Brain microvascular endothelial cell (primary cell): ENCODE measurements at places on chromosomes 1 and 21.

- DNase-seq: peak; percentile 83
Observed at GRCh38 chr1:151196292-151196800, 2.0 kb upstream of the PIP5K1A start.

DNA sequence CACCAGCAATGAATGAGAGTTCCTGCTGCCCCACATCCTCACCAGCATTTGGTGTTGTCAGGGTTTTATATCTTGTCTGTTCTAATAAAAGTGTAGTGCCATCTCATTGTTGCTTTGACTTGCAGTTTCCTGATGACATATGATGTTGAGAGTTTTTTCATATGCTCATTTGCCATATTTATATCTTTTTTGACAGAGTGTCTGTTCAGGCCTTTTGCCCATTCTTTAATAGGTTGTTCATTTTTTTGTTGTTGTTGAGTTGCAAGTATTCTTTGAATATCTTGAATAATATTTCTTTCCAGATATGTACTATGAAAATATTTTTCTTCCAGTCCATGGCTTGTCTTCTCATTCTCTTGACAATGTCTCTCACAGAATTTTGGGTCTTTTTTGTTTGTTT lies 111.7 kb upstream of the KCNJ15 start:
- DNase-seq: no peak

GRCh38 chr1:185208626-185209180 lies 51.7 kb downstream of the SWT1 start:
- DNase-seq: no peak

GRCh38 chr1:64246294-64246917 lies 43.0 kb downstream of the UBE2U start:
- no peak for DNase-seq

DNA sequence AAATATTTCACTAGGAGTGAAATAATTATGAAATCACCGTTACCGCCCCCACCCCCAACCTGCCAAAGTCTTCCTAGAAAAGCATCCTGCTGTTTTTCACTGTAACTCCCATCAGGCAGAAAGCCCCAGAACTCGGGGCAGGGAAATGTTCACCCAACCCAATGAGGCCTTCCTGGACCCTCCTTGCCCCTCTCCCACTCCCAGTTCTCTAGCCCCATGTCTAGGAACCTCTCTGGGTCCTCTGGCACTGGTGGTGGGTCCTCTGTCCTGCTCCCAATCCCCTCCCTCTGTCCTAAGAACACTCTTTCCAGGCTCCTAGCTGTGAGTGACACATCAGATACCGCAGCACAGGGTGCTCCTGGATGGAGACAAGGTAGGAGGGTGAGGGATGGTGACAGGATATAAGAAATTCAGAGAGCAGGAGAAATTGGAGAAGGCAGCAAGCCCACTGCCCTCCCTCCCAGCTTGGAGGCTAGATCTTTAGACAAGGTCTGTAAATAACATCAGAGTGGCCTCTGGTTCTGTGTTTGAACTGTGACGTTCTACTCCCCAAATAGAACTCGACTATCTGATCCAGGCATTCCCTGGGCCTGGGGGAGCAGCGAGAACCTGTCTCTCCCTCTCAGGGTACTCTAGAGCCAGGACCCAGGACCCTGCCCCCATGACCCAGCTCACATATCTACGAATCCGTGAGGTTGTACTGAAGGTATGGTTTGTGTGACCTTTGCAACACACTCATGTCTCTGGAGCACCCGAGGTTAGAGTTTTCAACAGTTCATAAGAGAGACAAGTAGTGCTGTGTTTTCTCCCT lies 23.3 kb upstream of the BTG2 start:
- DNase-seq: no peak

- DNase-seq: no peak
Observed at GRCh38 chr21:43605320-43606215, 53.7 kb downstream of the HSF2BP start.

- DNase-seq: no peak
Observed at GRCh38 chr1:12386130-12386529, 156.3 kb downstream of the VPS13D start.

- no peak for DNase-seq
Observed at GRCh38 chr1:220391491-220391890, 119.2 kb upstream of the RAB3GAP2 start.

DNA sequence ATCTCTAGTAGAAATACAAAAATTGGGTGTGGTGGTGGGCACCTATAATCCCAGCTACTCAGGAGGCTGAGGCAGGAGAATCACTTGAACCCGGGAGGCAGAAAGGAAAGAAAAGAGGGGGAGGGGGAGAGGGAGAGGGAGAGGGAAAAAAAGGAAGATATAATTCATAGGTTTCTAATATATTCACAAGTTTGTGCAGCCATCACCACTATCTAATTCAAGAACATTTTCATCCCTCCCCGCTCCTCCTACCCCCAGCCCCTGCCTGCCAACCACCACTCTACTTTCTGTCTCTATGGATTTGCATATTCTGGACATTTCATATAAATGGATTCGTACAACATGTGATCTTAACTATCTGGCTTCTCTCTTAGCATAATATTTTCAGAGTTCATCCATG lies 133.1 kb upstream of the KIAA1614 start:
- DNase-seq: no peak

GRCh38 chr1:240608707-240609106 lies 3.2 kb downstream of the GREM2 start:
- DNase-seq: peak; percentile 18

DNA sequence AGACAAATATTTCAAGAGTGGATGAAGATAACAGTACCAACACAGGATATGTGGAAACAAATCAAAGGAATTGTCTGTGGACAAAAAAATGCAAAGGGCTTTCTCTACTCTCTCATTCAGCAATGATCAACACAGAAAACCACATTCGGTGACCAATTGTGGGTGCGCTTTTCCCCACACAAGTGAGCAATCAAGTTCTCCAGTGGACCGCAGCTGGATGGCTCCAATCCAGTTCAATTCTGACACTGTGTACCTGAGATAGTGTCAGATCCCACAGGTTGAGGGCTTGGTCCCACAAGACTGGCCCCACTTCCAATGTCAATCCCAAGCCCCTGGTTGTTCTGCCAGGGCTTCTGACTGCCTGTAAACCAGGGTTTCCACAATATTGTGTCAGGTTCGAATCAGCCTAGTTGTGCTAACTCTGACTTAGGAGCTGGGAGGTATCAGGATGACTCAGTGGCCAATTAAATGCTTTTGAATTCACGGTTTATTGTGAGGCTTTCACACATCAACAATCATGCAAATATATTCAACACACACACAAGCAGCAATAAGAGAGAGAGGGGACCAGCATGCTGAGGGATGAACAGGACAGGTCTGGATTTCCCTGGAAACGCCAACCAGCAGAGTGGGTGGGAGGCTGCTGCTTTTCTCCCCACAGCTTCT lies 87.0 kb upstream of the BTG3 start:
- DNase-seq: no peak

DNA sequence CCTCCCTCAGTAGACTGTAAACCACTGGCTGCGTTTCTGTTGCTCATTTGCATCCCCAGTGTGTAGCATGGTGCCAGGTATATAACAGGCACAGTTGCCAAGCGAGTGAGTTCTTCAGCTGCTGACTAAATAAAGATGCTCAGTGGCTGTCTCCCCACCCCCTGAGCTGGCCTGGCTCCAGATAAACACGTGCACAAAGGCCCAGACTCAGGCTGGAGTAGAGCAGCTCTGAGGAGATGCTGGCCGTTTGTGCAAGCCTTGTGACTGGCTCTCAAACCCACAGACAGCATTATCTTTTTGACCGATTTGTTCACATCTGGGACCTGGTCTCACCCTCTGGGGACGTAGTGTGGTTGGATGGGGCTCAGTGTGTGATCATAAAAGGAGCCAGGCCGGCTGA lies 7.1 kb downstream of the CHRNB2 start:
- no peak for DNase-seq

- DNase-seq: no peak
Observed at GRCh38 chr1:49016030-49016977, 239.6 kb upstream of the BEND5 start.

GRCh38 chr1:98278055-98278454 lies 357.2 kb upstream of the DPYD start:
- DNase-seq: no peak

GRCh38 chr21:42732033-42732410 lies 78.6 kb downstream of the PDE9A start:
- DNase-seq: no peak

DNA sequence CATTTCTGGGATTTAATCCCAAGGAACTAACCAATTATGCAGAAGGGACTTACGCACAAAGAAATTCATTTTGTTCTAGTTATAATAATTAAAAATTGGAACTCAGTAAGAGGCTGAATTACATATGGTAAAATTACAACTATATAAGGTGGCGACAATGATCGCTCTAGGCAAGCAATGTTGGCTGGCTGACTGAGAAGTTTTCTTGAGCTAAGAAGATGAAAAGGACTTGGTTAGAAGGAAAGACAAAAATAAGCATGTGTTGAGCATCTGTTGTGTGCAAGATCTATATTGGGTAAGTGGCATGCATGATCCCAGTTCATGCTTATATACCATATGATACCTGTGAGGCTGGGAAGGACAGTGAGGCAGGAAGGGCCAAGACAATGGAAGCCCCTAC lies 80.8 kb downstream of the FCRL5 start:
- DNase-seq: no peak

GRCh38 chr1:154627257-154628120 lies 19.5 kb upstream of the ADAR start:
- peak; percentile 92 for DNase-seq

DNA sequence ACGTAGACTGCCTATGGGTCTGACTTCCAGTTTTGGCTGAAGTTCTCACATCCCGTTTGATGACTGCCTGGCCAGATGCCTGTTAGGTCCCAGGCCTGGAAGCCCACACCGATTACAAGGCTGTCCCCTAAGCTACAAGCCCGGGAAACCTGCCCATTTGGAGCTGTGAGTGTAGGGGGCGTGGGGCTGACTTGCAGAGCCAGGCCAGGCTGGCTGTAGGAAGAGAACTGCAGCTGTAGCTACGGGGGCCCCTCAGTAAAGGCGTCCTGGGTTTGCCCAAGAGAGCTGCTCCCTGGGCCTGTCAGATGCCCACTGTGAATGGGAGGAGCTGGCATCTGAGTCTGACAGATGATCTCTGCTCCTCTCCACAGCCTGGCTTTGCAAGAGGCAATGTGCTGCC lies 199.7 kb downstream of the CAMTA1 start:
- DNase-seq: no peak

GRCh38 chr1:95770581-95770980 lies 536.6 kb downstream of the RWDD3 start:
- no peak for DNase-seq

DNA sequence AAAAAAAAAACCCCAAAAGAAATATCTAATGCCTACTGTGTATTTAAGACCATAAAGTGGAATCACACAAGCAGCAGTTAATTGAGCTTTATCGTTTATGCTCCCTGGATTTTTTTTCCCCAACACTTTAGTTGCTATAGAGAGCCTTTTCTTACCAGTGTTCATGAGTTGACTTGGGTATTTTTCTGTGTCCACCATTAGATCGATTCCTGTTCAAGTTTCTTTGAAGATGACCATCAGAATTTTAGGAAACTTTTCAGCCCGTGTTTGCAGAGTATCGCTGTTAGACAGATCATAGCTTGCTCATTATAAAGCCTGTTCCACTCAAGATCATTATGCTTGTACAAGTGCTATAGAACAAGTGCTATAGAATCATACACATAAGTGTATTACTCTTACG lies 1.5 kb downstream of the RALGPS2 start:
- no peak for DNase-seq
